ENCODE measurements at places on chromosomes 12 and 14.
A peak's percentile ranks its signal among the peaks of the same experiment; 100 is the strongest.

DNA sequence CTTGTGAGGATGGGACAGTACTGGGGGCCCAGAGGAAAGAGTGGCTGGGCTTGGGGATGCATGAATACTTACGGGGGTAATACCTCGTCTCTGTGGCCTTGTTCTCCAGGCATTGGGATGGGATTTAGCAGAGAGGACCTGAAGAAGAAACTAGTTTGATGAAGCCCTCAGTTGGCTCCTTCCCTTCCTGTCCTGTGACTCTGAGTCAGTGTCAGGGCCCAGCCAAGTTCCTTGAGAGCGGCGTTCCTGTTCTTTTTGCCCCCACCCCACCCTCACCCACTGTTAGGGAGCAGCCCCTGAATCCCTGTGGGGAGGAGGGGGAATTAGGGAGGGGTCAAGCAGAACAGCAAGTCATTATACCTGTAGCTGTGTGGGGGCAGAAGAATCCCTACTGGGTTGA is 5.2 kb upstream of the LRP1-AS start:
- peak; percentile 55 for DNase-seq

GRCh38 chr12:83827860-83828259 is 1084.7 kb downstream of the SLC6A15 start:
- DNase-seq = peak; percentile 14

GRCh38 chr12:77571768-77572167 is 258.9 kb upstream of the NAV3 start:
- DNase-seq = no peak

DNA sequence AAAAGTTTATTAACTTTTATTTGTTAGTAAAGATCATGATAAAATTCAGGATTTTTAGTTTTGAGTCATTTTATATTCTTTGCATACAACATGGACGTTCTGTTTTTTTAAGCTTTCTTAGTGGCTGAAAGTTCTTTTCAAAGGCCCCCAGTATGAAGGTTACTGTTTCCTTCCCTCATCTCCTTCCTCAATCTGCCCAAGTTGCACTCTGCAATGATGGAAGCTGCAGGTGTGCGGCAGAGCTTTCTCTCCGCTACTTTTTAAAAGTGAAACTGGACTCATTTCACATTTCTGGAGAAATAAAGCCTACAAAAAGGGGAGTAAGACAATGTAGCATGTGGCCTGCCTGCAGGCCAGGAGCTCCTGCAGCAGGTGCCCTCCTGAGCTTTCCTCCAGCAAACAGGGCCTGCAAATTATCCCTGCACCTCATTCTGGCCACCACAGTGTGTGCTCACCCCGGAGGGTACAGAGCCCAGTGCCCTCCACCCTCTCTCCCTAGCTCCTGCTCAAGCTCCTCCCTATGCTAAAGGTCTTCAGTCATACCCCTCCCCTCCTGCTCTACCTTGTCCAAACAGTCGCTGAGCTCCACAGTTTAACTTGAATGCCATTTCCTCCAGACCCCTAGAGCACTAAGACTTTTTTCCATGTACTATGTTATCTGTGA is 78.9 kb downstream of the SETD3 start:
- no peak for DNase-seq

DNA sequence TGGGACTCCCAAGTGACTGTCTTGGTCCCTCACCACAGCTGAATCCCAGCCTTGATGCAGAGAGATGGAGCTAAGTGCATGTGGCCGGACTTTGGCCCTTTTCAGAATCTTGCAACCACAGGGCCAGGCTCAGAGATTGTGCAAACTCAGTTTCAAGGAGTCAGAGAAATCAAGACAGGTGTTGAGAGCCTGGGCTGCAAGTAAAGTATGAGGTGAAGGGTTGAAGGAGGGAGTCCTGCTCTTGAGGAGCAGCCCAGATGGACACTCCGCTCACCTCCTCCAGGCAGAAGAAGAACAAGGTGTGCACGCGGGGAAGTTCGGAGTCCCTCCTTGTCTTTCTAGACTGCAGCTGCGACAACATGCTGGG is 6.3 kb upstream of the BMP4 start:
- no peak for DNase-seq

GRCh38 chr12:132511516-132512196 is 21.7 kb downstream of the FBRSL1 start:
- DNase-seq = no peak

GRCh38 chr12:108722992-108723766 is 8.1 kb downstream of the CORO1C start:
- peak; percentile 95 for DNase-seq

- no peak for DNase-seq
Measured at GRCh38 chr14:77407158-77407557, 16.2 kb downstream of the NOXRED1 start.

DNA sequence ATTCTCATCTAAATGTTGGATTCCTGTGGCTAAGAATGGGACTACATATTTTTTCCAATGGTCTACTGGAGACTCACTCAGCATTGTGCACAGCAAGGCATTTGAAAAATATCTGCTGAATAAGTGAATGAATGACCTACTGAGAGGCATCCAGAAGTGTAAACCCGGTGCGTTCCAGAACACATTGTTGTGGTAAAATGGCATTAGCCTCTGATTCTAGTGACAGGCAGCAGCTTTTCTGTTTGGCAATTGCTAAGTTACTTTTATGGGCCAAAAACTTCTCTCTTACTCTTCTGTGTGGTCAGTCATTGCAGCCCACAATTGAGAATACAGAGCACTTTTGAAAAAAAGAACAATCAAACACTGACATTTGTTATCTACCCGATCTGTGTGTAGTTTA is 36.5 kb downstream of the WIF1 start:
- no peak for DNase-seq

GRCh38 chr12:42473130-42473529 is 116.4 kb downstream of the PRICKLE1 start:
- no peak for DNase-seq

DNA sequence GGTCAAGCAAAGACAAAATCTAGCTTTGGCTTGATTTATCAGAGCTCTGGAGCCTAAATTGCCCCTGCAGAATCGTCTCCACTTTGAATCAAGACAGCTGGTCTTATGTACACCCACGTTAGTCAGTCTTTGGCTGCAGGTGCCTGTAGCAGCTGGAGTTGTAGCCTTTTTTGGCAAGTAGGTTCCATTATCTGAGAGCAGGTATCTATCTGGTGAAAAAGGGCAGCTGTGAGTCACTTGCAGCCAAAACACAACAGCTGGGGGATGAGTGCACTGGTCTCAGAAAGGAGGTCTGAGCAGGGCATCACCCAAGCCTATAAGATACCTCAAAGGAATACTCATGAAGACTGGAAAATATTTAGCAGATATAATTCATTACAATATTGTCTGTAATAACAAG is 43.6 kb upstream of the KCNH5 start:
- DNase-seq = no peak

DNA sequence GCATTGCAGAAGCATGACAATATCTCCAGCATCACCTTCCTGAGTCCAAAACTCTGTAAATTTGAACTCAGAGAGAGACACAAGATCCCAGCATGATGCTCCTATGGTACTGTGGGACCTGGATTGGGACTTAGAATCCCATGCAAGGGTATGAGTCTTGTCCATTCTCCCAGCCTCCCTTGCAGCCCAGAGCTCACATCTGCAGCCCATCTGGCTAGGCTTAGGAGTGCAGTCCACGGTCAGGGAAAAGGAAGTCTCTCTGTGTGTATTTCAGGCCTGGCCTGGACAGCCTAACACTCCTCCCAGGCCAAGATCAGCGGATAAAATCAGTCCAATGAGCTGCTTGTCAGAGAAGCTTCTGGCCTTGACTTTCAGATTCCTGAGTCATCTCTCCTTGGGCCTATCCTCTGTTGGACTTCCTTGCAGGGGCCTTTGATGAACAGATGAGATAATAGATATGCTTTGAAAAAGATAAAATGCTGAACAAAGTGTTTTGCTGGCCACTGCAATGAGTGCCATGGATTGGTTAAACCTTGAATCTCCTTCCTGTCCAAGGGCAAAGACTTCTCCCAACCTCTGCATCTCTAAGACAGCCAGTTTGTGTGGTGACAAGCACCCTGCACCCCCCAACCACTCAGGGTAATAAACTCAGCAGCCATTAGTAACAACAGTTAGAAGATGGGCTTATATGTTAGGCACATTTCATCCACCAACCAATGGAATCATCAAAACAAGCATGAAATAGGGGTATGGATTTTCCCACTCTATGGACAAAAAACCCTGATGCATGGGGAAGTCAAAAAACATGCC is 412.8 kb upstream of the TBX3 start:
- DNase-seq = no peak

- DNase-seq = no peak
Measured at GRCh38 chr14:23641915-23642588, 5.9 kb downstream of the DHRS2 start.

DNA sequence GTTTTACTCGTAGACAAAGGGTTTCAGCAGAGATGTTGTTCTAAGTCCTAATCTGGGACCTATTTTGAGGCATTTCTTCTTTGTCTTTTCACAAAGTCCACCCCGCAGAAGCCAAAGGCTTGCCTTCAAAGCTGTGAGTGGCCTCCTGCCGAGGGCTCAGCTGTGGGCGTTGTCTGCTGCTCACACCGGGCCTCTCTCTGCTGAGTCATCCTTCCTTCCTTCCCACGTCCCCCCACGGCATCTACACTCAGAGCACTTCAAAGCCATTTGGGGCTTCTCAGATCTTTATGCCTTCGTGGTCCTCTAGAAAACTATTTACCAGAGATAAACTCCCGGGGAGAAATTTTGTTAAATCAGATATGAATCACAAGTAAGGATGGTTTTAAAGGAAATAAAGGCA is 115.9 kb upstream of the TMPO start:
- peak; percentile 69 for DNase-seq

GRCh38 chr14:55057919-55058318 is 6.5 kb downstream of the MAPK1IP1L start:
- DNase-seq = no peak

GRCh38 chr12:130791629-130792028 is 47.4 kb downstream of the STX2 start:
- DNase-seq = no peak

- no peak for DNase-seq
Measured at GRCh38 chr12:72267974-72268373, 4.2 kb upstream of the TRHDE start.

GRCh38 chr14:52363041-52363704 is 49.1 kb downstream of the PTGER2 start:
- DNase-seq = no peak

- no peak for DNase-seq
Measured at GRCh38 chr12:20030826-20031225, 337.5 kb upstream of the PDE3A start.

- no peak for DNase-seq
Measured at GRCh38 chr12:119410396-119410795, 75.9 kb downstream of the CCDC60 start.

DNA sequence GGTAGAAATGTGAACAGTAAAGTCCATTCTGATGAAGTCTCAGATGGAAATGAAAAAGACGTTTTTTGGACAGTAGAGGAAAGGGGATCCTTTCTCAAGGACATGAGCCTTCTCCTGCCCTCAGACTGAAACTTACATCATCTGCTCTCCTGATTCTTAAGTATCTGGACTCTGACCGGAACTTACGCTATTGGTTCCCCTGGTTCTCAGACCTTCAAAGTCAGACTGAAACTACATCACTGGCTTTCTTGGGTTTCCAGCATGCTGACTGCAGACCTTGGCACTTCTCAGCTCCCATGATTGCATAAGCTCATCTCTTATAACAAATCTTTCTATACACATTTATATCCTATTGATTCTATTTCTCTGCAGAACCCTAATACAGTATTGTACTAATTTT is 291.0 kb downstream of the SNAPC1 start:
- no peak for DNase-seq

DNA sequence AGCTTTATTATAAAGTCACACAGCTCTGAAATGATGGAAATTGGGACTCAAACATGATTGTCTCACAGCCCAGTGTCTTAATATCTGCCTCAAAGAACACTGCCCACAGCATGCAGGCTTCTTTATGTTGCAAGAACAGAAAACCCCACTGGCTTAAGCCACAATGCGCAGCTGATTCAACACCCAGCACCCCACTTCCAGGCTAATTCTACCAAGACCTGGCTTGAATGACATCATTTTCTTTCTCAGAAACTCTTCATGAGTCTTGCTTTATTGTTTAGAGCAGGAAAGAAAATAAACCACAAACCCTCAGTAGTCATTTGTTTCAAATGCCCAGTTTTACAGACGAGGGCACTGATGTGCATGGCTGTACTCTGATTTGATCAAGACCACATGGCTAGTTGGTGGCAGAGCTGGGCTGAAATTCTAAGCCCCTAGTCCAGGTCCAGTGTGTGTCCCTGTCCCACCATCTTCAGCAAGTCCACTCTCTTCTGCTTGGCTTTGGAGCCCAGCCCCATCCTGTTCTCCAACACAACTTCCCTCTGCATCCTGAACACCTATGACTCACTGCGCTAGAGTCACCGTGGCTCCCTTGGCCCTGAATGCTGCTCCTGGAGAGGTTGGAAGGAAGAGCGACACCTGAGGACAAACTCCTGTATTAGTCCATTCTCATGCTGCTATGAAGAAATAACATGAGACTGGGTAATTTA is 50.3 kb upstream of the SRSF5 start:
- peak; percentile 63 for DNase-seq

DNA sequence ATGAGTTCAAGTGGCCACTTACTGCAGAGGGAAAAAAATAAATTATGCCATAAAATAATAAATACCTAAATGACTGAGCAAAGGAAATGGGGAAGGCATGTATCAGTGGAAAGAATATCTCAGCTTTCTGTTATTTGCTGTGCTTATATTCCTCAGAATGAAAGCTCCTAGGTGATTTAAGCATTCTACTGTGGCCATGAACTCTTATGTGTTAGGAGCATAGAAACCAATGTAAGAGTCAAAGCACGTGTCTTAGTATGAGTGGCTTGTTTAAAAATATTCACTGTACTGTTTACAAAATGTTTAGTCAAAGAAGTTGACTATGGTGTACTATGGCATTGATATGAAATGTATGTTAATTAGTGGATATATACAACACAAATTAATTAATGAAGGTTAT is 59.0 kb upstream of the RTL1 start:
- no peak for DNase-seq

GRCh38 chr12:132660052-132660451 is 27.1 kb downstream of the POLE start:
- no peak for DNase-seq

DNA sequence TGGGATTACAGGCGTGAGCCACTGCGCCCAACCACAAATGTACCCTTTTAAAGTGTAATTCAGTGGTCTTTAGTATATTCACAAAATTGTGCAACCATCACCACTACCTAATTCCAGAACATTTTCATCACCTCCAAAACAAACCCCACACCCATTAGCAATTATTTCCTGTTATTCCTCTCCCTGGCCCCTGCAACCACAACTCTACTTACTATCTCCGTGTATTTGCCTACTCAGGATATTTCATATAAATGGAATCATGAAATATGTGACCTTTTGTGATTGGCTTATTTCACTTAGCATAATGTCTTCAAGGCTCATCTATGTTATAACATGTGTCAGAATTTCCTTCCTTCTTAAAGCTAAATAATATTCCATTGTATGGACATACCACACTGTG is 16.0 kb upstream of the AQP2 start:
- no peak for DNase-seq

- DNase-seq = no peak
Measured at GRCh38 chr14:35247777-35248475, 44.3 kb upstream of the PSMA6 start.

Measured in A172 (cell line).